ENCODE measurements at places on chromosomes 5 and 9.
A peak's percentile ranks its signal among the peaks of the same experiment; 100 is the strongest.

GRCh38 chr5:172608773-172609172, 32.3 kb upstream of the NEURL1B start:
- DNase-seq: no peak

DNA sequence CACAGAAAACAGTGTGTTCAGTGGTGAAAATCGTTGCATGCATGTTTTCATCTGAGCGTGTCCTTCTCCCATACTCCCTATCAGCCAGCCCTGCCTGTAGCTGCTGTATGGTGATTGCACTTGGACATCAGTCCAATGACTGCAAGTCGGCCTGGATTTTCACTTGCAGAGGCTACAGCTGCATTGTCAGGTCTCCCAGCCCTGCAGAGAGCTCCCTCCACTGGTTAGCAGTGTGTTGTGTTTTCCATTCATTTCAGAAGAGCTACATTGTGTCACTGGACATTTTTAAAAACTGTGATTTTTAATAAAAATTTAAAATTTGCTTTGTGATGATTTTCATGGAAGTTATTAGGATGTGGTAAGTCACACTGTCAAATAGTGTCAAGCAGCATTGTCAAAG, 96.6 kb downstream of the SYK start:
- no peak for DNase-seq

GRCh38 chr5:141760193-141760592, 78.2 kb upstream of the ARAP3 start:
- DNase-seq: peak; percentile 60

GRCh38 chr5:76807296-76807695, 11.5 kb upstream of the F2RL1 start:
- DNase-seq: peak; percentile 97

DNA sequence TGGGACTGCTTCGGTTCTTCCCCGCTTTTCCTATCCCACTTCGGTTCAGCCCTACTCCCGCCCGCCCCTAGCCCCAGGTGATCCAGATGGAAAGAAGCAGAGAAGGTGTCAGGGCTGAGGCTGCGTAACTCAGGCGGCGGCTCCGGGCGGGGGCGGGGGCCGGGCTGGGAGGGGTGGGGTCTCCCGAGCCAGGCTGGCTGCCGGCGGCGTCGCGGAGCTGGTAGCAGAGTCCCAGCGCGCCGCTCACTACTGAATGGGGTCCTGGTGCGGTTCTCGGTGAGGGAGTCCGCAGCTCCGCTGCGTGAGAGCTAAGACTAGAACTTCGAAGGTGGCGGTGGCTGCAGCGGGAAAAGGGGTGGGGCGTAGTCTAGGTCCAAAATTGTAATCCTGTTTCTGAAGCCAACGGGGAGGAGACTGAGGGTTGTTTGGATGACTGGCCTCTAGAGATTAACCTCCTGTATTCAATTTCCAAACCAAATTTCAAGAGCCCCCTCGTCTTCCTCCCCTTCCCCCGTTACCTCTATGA, 1.4 kb downstream of the PRR16 start:
- peak; percentile 88 for DNase-seq

- DNase-seq: peak; percentile 98
Observed at GRCh38 chr9:136336156-136336870, 9.0 kb downstream of the GPSM1 start.

- no peak for DNase-seq
Observed at GRCh38 chr9:10701906-10702305, 89.1 kb upstream of the PTPRD start.

- DNase-seq: peak; percentile 92
Observed at GRCh38 chr9:123562844-123563346, 206.9 kb downstream of the CRB2 start.

GRCh38 chr9:71875345-71875744, 35.6 kb downstream of the ABHD17B start:
- no peak for DNase-seq

DNA sequence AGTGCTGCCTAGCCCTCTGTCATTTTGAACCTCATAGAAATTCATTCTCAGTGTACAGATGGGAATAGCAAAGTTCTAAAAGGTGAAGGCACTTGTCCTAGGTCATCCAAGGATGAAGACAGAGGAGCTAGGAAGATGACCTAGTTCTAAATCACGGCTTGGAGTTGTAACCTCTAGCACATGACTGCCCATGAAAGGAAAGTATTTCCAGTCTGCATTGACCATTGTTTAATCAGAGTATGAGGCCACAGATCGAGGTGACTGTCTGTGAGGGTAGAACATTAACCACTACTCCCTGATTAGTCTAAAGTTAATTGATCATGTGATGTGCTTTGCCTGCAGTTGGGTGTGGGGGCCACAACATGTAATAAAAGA, 674 bp upstream of the TNFSF15 start:
- no peak for DNase-seq

DNA sequence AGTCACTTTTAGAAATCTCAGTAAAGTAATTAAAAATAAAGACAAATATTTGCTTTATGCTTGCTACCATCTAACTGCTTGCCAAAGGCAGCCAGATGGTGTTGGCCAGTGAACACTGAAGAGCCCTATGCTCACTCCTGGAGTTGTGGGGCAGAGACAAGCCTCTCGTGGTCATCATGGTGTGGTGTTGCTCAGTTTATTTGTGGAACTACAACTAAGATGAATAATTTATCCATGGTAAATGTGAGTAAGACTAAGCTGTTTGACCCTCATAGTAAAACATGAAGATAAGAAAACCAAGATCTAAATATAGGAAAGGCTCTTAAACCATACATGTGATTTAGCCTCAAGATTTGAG, 100.7 kb downstream of the PDE8B start:
- DNase-seq: peak; percentile 83

- peak; percentile 36 for DNase-seq
Observed at GRCh38 chr9:129493706-129494047, 127.2 kb downstream of the C9orf50 start.

- no peak for DNase-seq
Observed at GRCh38 chr5:75342836-75343235, 5.8 kb downstream of the HMGCR start.

- DNase-seq: peak; percentile 85
Observed at GRCh38 chr9:128927731-128928411, 7.1 kb downstream of the PHYHD1 start.

DNA sequence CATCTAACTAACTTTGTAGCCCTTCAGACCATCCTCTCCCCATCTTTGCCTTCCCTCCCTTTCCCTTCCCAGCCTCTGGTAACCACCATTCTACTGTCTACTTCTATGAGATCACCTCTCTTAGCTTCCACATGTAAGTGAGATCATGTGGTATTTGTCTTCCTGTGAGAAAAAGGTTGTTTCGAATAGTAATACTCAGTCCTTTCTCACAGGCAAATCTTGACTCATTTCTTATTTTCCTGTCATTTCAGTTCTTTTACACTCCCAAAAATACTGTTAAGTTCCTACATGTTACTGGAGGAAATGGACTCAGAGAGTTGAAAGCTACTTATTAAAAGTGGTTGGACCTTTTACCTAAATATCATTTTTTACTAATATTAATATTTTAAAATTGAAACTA, 82.1 kb downstream of the SLF1 start:
- DNase-seq: no peak

GRCh38 chr5:1141834-1142233, 30.0 kb upstream of the SLC12A7 start:
- no peak for DNase-seq

GRCh38 chr9:4490705-4491625, 697 bp downstream of the SLC1A1 start:
- DNase-seq: peak; percentile 49
